ENCODE measurements at places on chromosomes 1 and 21.

DNA sequence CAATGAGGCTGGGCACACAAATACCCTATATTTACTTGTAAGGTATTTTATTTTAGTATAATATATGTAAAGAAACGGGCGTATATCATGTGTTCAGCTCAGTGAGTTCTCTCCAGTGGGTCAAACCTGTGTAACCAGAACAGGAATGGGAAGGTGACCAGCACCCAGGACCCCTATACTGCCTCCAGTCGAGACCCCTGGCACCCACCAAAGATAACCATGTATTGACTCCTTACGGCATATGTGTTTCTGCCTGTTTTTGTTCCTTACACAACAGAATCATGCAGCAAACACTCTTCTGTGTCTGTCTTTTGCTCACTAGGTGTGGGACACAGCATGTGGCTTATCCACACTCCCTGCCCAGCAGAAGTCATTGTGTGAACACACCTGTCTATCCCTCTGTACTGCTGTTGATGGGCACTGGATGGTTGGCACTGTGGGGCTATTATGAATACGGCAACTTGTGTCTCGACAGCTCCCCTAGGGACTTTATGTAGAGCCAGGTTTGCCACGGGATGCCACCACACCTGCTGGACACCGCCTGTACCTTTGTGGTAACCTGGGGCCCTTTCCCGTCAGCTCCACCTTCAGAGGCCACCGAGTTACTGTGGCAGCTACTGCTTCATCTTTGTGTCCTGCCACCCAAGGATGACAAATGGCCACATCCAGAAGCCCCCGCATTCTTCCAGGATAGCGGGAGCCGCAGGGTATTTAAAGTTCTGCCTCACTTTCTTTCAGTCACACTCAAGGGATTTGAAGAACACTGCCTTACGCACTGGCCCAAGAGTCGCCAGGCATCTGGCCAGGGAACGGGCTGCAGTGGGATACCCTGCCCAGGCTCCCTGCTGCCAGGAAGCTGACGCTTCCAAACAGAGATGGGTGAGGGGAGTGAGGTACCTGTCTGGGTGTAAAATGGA, 23.5 kb upstream of the C2CD2 start:
- no peak for DNase-seq

- DNase-seq = no peak
Measured at GRCh38 chr1:113534875-113535274, 144.6 kb downstream of the MAGI3 start.

DNA sequence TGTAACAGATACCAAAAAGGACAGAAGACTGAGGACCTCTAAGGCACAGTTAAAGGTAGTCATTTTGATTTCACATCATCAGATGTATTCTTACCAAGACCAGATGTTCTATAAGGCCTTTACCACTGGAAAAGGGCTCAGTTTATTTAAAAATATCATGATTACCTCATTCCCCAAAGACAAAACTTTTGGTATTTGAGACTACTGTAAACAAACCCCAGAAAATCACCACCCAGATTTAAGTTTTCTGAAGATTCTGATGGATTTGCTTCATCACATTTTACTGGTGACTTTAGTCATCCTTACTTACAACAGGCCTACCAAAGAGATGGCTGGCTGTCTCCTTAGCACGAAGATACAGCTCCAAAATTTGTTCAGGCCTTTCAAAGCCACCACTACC, 8.3 kb downstream of the ENAH start:
- DNase-seq = no peak

GRCh38 chr1:10936998-10937901, 75.2 kb upstream of the TARDBP start:
- no peak for DNase-seq

DNA sequence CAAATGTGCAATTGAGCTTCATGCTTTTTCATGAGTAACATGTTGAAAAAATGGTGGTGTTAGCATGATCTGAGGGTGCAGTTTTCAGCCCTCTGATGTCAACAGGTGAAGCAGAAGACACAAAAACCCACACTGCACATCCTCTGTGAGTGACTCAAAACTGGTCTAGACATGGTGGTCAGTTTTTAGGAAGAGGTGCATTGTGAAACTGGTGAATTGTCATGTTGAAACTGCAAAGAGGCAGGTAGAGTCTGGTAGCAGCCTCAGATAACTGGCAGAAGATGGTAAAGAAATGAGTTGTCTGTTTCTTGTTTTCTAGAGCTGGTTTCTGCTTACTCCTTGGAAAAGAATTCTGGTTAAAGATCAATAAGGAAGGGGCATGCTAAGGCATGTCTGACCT, 97.3 kb upstream of the HMCN1 start:
- no peak for DNase-seq

- DNase-seq = no peak
Measured at GRCh38 chr1:245730801-245731200, 576.0 kb downstream of the KIF26B start.

GRCh38 chr1:114610546-114611245, 29.3 kb upstream of the BCAS2 start:
- peak; percentile 61 for DNase-seq

DNA sequence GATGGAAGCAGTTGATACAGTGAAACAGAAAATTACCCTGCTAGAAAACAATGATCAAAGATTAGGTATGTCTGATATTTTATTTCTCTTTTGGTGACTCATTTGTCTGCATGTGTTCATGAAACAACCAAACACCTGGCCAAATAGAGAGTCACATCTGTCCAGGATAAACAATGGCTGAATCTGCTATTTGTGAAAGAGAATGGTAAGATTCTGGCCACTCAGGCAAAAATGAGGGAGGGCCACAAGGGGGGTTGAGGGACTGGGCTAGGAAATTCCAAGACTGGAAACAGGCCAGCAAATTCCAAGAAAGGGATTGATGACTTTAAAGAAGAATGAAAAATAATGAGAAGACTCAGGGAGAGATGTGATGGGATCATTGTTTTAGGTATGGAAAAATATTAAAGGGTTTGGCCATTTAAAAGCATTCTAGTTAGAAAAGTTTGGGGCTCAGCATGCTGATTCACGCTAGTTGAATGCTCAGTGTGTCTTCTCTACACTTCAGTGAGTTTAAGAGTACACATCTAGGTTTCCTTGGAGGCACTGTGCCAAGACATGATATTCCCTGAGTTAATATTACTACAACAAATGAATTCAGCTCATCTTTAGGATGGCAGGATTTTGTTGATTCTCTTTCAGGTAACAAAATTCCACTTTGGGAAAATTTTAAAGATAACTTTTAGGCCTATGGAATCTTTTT, 44.9 kb downstream of the TRAF5 start:
- DNase-seq = peak; percentile 61

DNA sequence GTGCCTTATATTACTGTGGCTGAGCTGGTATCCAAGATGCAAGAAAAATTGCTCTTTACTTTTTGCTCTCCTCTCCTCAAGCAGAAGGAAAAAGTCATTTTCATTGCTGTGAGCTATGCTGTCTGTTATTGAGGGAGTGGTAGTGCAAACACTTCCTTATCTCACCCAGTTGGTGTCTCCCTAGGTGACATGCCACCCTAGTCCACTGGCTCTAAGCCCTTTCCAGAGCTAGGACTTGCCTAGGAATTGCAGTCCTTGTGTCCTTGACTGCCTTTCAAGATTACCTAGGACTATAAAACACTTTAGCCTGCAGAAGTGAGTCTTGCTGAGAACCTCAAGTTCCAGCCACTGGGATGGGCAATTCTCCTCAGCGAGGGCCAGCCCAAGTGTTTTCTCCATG, 458.3 kb downstream of the MRPL39 start:
- DNase-seq = no peak

DNA sequence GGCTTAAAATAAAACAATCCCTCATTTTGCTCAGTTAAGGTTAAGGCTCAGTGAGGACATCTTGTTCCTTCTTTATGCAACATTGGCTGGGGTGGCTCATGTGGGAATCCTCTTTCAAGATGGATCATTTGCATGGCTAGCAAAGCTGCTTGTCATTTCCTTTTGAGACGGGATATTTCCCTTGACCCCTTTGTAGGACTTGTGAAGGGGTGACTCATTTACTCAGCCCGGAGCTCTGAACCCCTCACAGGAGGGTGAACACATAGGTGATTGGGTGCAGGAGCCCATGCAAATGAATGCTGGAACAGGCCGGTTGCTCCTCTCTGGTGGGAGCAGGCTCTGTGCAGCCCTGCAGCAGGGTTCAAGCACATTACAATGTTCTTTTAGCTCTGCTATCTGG, 15.8 kb upstream of the C8A start:
- DNase-seq = no peak

DNA sequence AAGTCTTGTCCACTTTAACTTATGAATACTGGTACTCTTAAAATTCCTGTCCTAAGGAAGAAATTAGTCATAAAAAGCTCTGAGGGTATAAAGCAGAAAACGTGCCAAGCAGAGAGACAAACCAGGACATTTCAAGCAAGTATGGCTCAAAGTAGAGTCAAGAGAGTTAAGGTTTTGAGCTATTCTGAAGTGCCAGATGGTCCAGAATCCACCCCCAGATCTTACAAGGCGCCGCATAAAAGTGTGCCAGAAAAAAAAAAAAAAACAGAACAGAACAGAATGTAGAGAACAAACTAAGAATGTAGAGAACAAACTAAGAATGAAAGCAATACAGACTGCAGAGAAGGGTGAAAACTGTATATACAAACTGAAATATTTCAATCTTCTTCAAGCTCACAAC, 12.5 kb downstream of the EPS15 start:
- DNase-seq = no peak

- peak; percentile 28 for DNase-seq
Measured at GRCh38 chr1:215568299-215568692, 1.2 kb downstream of the KCTD3 start.

DNA sequence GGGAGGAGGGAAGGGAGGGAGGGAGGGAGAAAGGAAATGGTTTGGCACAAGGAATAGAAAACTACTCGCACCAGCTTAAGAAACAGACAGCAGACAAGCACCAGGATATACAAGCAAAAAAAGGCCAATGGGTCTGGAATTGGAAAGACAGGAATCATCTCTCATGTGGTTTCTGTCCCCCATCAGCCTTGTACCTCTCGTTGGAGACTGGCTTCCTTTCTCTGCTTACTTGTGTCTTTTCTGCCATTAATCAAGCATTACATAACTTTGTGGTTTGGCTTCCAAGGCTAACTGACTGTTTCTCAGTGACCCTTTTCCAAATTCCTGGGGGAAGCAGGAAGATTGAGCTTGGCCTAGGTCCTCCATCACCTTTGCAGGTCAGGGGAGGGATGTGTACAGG, 11.8 kb upstream of the RALGPS2 start:
- peak; percentile 30 for DNase-seq

DNA sequence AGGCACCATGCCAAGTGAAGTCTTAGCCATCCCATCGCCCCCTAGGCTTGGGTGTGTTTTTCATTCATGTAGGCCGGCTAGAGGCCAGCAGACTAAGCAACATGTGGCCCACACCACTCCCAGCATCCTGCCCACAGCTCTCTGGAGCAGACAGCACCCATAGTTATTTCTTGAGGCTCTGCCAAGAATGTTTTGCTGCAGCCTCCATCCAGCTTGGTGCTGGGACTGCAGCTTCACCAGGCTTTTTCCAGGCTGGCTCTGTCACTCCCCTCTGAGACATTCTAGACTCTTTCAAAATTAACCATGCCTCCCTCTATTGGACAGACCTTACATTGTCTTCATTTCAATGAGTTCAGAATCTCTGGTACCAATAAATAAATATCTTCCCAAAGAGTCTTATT, 104.2 kb downstream of the DUSP10 start:
- DNase-seq = peak; percentile 13

GRCh38 chr21:26124421-26124833, 46.1 kb downstream of the APP start:
- no peak for DNase-seq

- DNase-seq = no peak
Measured at GRCh38 chr1:180789460-180789859, 123.2 kb upstream of the KIAA1614 start.
